Testis (tissue), 5 donors: ENCODE measurements at places on chromosomes 12 and 14. TPM values are rescaled to one million over a fixed set of nuclear protein-coding genes. Genes with fewer than 3 reads are reported as not detected.

- DNase-seq: no peak
Observed at GRCh38 chr12:60100852-60101251, 505.0 kb downstream of the SLC16A7 start.

GRCh38 chr14:60094306-60094897, 2.7 kb downstream of the PCNX4 start:
- no peak for DNase-seq

- peak; percentile 83 for DNase-seq
Observed at GRCh38 chr12:53538209-53538689, 31.0 kb upstream of the NPFF start.

- no peak for DNase-seq
Observed at GRCh38 chr14:85279407-85279806, 250.5 kb upstream of the FLRT2 start.

DNA sequence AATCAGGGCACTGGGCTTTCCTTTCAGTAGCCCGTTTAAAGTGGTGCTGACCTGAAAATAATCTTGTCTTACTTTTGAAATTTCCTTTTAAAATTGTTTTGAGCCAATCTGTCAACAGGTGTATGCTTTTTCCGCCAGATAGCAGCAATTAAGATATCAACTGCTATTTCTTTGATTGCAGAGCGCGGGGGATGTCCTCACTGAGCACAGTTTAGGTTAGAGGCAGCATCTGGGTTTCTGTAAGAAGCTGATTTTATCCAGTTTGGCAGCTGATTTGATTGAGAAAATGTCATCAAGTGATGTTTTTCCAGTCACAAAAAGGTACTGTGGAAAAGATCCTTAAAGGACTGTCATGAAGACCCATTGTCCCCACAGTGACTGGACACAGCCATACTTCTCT, 371.8 kb downstream of the ADAMTS20 start:
- no peak for DNase-seq

- no peak for DNase-seq
Observed at GRCh38 chr12:58570411-58570810, 349.9 kb downstream of the LRIG3 start.

DNA sequence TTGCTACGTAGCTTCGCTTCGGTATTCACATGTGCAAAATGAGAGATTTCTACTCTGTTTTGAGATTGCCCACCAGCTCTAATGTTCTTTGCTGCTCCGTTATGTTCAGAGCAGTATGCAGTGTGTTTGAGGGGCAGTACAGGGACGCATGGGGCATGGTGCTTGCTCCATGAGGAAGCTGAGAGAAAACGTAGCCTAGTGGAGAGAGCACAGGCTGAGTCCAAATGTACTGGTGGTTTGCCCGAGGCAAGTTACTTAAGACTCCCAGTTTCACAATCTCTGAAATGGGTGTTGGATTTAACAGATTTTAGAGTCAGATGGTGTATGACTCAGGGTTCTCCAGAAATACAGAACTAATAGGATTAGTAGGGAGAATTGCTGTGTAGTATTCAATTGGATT, 310.5 kb downstream of the ETNK1 start:
- DNase-seq: no peak

DNA sequence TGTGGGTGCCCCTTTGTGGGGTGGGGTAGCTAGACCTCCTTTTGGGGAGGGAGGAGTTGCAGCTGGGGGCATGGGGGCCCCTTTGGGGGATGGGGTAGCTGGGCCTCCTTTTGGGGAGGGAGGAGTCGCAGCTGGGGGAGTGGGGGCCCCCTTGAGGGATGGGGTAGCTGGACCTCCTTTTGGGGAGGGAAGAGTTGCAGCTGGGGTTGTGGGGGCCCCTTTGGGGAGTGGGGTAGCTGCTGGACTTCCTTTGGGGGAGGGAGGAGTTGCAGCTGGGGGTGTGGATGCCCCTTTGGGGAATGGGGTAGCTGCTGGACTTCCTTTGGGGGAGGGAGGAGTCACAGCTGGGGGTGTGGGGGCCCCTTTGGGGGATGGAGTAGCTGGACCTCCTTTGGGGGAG, 7.0 kb downstream of the NACA start:
- DNase-seq: no peak

DNA sequence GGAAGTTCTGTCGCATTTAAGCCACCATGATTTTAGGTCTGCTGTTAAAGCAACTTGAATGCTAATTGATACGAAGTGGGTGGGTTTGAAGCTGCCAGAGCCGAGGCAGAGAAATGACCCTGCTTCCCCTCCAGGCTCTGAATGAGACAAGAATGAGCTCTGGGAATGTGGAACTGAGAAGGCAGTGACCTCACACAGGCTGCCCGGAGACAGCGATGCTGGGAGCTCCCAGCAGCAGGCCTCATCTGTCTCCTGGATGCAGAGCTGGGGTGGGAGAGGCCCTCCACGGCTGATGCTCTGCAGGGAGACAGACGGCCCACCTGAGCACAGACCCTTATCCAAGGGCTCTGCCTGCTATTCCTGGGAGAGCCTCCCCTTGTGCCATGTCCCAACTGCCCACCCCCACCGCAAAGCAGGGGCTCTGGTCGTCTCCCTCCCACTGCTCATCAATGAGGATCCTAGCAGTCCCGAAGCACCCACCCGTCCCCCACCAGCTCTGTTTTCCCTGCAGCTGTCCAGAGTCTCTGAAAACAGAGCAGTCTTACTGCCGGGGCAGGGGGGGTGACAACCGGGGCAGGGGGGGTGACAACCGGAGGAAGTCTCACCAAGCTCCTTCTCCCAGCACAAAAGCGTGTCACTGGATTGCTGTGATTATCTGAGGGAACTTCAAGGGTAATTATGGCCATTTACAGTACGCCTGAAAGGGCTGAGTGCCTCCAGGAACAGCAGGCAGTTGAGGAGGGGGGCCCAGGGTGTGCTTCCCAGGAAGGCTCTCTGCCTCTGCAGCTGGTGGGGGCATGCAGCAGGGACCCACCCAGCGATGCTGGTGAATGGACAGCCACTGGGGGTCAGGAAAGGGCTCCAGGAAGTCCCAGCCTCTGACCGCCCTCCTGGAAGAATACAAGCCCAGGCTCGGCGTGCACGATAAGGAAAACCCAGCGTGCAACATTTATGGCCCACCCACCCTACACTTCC, 67.8 kb downstream of the CHGA start:
- no peak for DNase-seq

DNA sequence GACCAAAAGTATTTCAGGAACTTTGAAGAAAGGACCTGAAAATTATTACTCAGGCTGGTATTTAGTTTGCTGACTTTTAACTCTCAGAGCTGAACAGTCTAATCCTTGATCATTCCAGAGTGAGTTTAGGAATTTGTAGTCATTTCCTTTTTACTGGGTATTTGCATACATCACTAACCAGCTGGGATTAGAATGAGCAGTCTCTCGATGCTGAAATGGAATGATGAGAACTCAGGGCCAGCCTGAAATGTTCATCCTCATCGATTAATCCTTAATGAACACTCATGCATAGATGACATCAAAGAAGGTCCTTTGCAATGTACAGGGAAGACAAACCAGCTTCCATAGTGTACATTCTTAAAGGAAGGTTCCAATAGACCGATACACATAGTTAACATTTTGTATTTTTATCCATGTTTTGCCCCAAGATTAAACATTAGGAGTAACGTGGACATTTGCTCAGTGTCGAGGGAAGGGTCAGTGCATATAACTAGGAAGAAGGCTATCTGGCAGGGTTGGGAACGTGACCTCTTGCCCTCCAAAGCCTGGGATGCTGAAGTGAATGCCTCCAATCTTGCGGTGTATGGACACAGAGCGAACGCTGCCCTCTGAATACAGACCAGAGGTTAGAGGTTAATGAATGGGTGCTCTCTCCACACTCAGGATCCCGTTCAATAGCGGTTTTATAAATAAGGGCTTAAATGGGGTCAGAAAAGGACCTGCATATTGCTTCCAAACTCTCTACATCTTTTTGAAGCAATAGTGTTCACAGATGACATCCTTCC, 14.5 kb downstream of the FBXL14 start:
- DNase-seq: no peak

GRCh38 chr12:26112703-26113147, 12.1 kb downstream of the BHLHE41 start:
- no peak for DNase-seq

DNA sequence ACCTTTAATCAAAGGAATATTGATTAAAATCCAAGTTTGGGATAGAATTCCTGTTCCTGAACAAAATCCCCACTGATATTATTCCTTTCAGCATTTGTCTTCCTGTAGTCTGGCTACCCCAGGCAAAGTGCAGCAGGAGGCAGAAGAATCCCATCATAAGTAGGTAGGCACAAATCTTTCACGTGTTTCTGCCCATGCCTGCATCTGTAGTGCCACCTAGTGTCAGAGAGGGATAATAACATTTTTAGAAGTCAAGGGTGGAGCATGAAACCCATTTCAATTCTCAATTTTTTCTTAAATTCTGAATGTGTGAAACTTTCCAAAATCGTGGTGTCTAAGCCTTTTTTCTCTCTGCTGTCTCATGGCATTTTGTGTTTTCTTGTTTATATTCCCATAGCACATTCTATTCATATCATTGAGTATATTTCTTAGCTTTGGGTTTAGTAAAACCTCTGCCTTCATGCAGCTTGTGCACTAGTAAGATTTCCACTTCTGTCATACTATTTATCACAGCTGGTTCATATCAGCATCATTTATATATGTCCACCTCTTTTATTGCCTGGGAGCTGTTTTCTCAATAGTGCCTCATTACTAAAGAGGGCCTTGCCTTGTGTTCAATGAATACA, 47.8 kb upstream of the RERG start:
- peak; percentile 58 for DNase-seq

GRCh38 chr14:96225745-96226151, 21.1 kb downstream of the BDKRB2 start:
- DNase-seq: no peak

Gene RTL1
- total RNA-seq: 0.94 TPM

Gene CLEC6A
- not detected for total RNA-seq

Gene AACS
- total RNA-seq: 26.0 TPM

Gene GSG1
- total RNA-seq: 133 TPM

Gene POTEM
- 67.0 TPM for total RNA-seq

Gene KCNJ8
- 2.2 TPM for total RNA-seq

Gene KLHDC2
- 90.7 TPM for total RNA-seq

Gene TMEM132C
- 5.5 TPM for total RNA-seq

Gene DIO2
- total RNA-seq: 4.9 TPM

Gene CCND2
- total RNA-seq: 19.9 TPM
